ENCODE measurements at places on chromosomes 12 and 14. TPM values are rescaled to one million over a fixed set of nuclear protein-coding genes. Genes with fewer than 3 reads are reported as not detected.

Gene ANAPC5
- 169 TPM for total RNA-seq

Gene MYRFL
- total RNA-seq, result not detected

- DNase-seq, result no peak
Measured at GRCh38 chr14:88937706-88938105, 113.3 kb downstream of the TTC8 start.

- DNase-seq, result no peak
Measured at GRCh38 chr14:70776197-70776596, 33.1 kb downstream of the MAP3K9 start.

DNA sequence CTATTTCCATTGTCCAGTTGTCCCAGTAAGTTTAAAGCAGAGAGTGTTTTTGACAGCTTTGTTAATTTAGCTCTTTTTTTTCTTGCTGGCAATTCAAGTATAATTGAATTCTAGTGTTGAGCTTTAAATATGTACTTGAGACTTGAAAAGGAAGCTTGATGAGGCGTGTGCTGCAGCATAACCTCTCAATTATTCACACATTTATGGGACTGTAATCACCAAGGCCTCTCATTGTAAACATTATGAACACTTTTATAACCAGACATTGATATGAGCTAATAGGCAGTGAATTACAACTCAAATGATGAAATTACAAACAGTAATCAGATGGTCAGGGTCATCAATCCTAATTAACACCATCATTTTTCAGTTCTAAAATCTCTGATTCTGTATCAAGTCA is 378.0 kb upstream of the DDHD1 start:
- DNase-seq, result no peak

DNA sequence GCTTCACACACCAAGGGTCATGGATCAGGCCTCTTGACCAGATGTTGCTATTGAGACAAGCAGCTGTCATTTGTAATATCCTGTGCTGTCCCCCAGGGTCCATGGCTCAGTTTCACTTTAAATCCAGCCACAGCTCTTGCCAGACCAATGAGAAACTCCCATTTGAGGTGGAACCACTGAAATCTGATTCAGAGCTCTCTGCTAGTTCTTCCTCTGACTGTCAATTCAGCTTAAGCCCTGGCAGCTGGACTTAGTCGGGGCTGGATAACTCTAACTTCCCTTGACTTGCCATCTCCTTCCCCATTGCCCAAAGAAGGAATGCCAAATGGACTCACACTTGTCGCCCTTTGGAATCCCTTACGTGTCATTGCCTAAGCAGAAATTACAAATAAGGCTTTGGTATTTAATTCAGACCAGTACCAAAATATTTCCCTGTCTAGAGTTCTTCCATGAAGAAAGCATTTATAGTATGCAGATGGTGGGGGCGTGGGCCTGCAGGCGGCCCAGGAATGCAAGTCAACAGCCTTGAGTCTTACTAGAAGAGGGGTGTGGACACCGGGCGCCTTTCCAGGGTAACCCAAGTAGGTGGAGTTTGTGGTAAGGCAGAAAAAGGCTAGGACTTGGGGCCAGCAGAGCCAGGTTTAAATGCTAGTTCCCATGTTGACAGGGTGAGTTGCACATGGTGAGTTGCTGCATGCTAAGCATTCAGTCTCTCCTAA is 96.9 kb upstream of the TMPO start:
- peak; percentile 60 for DNase-seq

GRCh38 chr12:6404390-6404789 is 20.4 kb downstream of the LTBR start:
- DNase-seq, result no peak

DNA sequence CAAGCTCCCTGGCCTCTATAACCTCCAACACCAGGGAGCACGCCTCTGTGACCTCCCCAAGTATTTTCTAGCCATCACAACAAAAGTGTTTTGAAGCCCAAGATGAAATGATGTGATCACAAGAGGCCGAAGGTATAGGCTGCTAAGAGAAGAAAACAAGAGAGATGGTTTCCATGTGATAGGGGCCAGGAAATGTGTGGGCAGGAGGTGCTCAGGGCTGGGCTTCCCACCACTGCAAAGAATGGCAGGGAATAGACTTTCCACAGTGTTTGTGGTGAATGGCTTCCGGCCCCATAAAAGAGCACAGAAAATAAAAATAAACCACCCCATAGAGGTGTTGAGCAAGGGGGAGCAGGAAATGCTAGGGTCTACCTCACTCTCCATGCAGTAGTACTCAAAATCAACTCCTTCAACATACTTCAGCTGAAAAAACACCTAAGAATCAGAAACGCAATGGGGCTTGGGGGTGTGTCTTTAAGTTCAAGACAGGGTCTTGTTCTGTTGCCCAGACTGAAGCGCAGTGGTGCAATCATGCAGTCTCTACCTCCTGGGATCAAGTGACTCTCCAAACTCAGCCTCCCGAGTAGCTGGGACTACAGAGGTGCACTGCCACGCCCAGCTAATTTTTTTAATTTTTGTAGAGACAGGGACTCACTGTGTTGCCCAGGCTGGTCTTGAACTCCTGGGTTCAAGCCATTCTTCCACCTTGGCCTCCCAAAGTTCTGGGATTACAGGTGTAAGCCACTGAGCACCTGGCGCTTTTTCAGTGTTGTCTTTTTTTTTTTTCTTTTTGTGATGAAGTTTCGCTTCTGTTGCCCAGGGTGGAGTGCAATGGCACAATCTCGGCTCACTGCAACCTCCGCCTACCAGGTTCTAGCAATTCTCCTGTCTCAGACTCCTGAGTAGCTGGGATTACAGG is 27.1 kb downstream of the DAD1 start:
- DNase-seq, result peak; percentile 42

GRCh38 chr14:95374239-95374997 is 54.7 kb upstream of the CLMN start:
- no peak for DNase-seq

GRCh38 chr14:94584591-94585280 is 3.5 kb downstream of the SERPINA5 start:
- no peak for DNase-seq

GRCh38 chr14:99136047-99136400 is 136.0 kb downstream of the BCL11B start:
- DNase-seq, result no peak

DNA sequence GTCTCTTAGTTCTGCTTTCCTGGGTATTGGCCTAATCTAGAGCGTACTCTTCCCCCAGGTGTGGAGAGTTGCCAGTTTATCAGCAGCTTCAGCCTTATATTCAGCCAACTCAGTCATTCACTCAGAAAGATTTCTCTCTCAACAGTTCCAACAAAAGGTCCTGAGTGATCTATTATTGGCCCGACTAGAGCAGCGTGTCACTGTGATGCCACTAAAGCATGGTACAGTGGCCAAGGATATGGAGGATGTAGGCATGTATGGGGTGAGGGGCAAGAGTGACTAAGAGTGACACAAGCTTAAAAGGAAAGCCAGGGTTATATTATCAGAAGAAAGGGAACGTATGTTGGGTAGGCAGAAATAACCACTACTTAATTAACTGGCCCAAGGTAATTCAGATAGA is 4.8 kb downstream of the NOPCHAP1 start:
- DNase-seq, result no peak

DNA sequence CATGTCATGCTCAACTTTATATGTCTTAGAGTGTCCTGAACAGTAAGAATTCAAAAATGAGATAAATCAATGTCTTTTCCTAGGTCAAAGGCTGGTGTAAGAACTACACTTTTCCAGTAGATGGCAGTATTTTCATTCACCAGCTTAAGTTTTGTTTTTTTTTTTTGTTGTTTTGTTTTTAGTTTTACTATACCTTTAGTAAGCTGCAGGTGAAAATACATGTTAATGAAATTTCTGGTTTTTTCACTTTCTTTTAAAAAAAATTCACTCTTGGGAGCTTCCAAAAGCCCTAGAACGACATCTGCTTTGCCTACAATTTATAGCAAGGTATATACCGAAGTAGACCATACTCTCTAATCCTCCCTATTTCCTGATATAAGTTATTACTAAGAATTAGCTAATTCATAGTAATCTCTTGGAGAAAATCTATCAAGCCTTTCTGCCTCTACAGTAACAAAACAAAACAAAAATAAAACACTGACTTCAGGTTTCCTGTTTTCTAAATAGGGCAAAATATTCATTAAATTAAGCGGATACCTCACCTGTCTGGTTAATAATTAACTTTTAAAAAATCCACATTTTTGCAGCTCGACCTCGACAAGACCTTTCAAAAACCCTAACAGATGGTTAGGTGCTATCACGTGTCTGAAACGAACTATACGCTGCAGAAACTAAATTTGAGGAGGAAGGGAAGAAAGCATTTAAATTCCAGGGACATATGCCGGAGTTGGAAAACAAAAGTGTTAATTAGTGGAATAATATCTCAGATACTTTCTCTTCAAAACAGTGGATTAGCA is 2.7 kb upstream of the SAMD4A start:
- DNase-seq, result peak; percentile 13

All from K562 (cell line).